ENCODE measurements at places on chromosomes 1 and 21.

DNA sequence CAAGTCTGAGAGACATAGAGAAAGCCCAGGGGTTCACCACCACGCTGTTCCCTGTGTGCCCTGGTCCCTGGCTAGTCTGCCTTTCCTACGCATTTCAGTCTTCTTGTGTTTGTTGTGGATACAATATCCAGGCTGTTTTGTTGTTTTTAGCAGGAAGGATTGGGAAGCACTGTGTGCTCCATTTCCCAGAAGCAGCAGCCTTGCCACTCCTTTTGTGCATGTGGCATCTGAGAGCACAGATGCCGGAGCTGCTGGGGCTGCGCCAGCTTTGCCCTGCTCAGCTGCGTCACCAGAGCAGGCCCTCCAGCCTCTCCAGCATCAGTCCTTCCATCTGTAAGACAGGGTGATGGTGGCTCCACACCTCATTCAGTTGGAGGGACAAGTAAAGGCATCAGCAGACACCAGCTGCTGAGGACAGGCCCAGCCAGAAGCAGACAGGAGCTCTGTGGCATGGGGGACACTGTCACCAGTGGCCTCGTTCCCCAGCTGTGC is 94.4 kb upstream of the COL6A1 start:
- DNase-seq, result peak; percentile 80

GRCh38 chr21:39694750-39695149 is 50.2 kb upstream of the IGSF5 start:
- DNase-seq, result no peak

DNA sequence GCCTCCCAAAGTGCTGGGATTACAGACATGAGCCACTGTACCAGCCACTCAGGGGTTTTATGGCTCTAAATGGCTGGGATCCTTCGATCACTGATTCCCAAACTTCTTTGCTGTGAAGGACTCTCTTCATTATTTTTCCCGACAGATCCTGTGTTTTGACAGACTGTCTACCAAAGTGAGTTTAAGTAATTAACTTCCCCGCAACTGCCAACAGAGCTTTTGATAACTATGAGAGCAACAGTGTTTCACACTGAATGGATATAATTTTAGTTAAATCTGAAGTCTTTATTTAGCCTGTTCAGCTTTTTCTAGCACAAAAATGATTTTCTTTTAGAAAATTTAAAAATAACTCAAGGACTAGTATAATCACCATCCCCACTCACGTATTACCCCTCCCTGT is 12.6 kb upstream of the RABIF start:
- DNase-seq, result no peak

- no peak for DNase-seq
These were observed 17.2 kb downstream of the HIVEP3 start for GRCh38 chr1:41901551-41901950.

GRCh38 chr1:178752891-178753290 is 27.8 kb downstream of the RALGPS2 start:
- no peak for DNase-seq

- no peak for DNase-seq
These were observed 19.8 kb upstream of the SARS1 start for GRCh38 chr1:109193653-109194590.

- DNase-seq, result no peak
These were observed 551 bp downstream of the ZRANB2 start for GRCh38 chr1:71080230-71080738.

- DNase-seq, result no peak
These were observed 697 bp upstream of the C21orf91 start for GRCh38 chr21:17819877-17820229.

- no peak for DNase-seq
These were observed 2.6 kb upstream of the PER3 start for GRCh38 chr1:7781501-7781900.

GRCh38 chr1:28644494-28644893 is 1.6 kb upstream of the TAF12 start:
- DNase-seq, result no peak

GRCh38 chr1:71273334-71273733 is 192.5 kb upstream of the ZRANB2 start:
- no peak for DNase-seq

DNA sequence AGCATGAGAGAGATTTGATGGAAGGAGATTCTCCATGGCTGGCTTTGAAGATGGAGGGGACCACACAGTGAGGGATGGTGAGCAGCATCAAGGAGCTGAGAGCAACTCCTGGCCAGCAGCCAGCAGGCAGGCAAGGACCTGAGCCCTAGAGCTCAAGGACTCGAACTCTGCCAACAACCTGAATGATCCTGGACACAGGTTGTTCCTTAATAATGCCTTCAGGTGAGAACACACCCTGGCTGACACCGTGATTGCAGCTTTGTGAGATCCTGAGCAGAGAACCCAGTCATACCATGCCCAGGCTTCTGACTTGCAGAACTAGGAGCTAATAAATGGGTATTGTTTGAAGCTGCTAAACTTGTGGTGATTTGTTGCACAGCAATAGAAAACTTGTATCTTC is 183.1 kb downstream of the LMX1A start:
- DNase-seq, result no peak

DNA sequence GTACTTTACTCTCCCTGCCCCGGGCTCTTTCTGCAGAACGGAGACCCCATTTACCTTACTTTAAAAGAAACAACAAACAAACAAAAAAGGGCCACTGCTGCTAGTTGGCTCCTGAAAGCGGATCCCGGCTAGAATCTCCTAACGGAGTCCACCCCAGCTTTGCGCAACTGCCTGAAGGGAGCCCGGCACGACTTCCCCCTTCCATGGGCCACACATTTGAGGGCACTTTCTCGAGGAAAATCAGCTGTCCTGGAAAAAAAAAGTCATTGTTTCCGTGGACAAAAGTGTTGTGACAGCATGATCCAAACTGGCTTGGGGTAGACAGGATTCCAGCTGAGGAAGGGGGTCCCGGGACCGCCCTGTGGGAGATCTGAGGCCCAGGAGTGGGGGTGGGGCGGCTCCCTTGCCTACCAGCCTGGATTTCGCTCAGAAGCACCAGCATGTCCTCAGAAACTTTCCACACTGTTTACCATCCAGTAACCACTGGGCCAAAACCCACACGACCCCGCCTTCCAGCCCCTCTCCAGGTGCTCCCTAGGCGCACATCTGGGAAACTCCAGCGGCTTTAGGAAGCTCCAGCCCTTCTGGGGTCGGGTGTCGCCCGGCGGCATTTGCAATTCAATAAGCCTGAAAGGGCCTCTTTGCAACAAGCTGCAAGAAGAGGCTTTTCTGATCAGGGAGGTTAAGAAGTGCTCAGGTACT is 4.8 kb downstream of the RIPK4 start:
- DNase-seq, result no peak

GRCh38 chr1:174301295-174302077 is 142.2 kb downstream of the RABGAP1L start:
- DNase-seq, result no peak

GRCh38 chr1:185157599-185158412 is 839 bp downstream of the SWT1 start:
- DNase-seq, result peak; percentile 6

- no peak for DNase-seq
These were observed 13.5 kb upstream of the PPP1R8 start for GRCh38 chr1:27816921-27817630.

Data from Ammon's horn (tissue), 1 donor.